ENCODE measurements at places on chromosomes 3 and 15. TPM values are rescaled to one million over a fixed set of nuclear protein-coding genes. Genes with fewer than 3 reads are reported as not detected.

DNA sequence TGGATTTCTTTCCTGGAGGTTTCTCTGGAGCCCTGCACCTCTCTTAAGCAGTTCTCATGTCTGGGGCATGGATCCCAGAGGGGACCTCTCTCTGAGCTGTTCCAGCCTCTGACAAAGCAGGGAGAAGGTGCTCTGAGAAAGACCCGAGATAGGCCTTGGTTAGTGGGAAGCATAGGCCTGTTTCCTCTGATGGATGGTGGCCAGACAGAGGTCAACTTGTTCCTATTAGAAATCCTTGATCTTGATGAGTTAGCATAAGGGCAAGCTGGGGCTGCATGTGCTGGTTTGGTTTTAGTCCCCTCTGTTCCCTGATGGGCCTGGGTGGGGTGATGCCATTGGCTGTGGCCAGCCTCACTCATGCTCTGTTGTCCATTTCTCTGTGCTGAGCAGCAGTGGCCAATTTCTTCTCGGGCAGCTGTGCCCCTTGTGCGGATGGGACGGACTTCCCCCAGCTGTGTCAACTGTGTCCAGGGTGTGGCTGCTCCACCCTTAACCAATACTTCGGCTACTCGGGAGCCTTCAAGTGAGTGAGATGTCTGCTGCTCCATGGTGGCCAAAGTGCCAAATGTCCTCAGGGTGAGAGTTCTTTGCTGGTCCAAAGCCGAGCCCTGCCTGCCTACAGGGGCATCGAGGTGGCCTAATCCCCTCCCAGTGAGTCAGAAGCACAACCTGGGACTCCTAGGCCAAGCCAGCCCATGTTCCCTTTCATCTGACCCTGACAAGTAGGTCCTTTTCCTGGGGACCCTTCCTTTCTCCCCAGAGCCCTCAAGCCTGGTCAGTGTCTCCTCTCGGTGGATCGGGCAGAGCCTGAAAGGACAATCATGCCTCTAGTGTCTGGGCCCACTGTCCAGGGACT is 9.0 kb downstream of the TF start:
- no peak for DNase-seq

GRCh38 chr3:99041747-99042146 is 140.3 kb upstream of the DCBLD2 start:
- DNase-seq = no peak

GRCh38 chr3:172750069-172750367 is 508 bp upstream of the ECT2 start:
- DNase-seq = no peak

GRCh38 chr3:151145713-151146070 is 57.3 kb downstream of the GPR171 start:
- DNase-seq = no peak

- peak; percentile 69 for DNase-seq
These were observed 15.7 kb downstream of the GK5 start for GRCh38 chr3:142209655-142210054.

DNA sequence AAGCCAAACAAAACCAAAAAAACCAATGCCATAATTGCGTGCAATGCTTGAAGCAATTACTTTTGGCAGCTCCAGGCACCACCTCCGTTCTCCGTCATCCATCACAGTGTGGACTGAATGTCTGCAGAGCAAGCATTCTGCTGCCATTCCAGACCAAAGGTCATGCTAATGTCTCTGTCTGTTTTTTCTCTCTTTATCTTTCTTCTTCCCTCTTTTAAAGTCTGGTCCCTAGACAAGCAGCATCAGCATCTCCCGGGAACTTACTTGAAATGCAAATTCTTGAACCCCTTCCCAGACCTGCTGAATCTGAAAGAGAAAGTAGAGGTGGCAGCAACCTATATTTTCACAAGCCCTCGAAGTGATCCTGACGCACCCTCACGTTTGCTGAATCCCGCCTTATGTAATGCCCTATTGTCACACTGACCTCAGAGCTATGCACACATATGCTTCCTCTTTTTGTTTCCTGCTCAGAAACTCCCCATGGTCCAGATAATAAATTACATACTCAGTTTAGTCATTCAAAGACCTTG is 297.3 kb upstream of the PROK2 start:
- peak; percentile 35 for DNase-seq

DNA sequence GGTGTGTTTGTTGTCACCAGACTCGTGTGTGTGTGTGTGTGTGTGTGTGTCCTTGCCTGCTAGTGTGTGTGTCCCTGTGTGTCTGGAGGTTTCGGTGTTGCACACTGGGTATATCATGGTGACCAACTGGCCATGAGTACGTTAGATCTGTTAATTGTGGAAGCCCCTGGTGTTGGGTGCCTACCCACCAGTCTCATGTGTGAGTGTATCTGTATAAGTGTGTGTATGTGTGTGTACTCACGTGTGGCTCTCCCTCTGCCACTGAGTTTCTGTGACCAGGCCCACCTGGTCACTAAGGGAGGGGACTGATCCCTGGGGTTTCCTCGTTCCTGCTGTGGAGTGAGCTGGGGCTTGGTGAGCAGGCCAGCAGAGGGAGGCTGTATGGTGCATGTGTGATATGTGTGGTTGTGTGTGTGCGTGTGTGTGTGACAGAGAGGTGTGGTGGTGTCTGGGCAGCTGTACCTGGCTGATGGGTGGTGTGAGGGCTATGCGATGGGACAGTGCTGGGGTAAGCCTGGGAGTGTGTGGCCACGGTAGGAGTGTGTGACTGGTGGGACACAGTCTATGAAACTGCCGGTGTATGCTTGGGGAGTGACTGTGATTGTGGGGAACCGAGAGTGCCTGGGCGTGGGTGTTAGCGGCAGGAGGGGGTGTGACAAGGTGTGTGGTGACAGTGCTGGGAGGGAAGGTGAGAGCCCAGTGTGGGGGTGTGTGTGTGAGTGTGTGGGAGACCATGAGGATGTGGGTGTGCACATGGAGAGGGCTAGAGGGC is 1.8 kb downstream of the PRKCD start:
- no peak for DNase-seq

- DNase-seq = no peak
These were observed 685.6 kb downstream of the AGBL1 start for GRCh38 chr15:86765281-86765680.

DNA sequence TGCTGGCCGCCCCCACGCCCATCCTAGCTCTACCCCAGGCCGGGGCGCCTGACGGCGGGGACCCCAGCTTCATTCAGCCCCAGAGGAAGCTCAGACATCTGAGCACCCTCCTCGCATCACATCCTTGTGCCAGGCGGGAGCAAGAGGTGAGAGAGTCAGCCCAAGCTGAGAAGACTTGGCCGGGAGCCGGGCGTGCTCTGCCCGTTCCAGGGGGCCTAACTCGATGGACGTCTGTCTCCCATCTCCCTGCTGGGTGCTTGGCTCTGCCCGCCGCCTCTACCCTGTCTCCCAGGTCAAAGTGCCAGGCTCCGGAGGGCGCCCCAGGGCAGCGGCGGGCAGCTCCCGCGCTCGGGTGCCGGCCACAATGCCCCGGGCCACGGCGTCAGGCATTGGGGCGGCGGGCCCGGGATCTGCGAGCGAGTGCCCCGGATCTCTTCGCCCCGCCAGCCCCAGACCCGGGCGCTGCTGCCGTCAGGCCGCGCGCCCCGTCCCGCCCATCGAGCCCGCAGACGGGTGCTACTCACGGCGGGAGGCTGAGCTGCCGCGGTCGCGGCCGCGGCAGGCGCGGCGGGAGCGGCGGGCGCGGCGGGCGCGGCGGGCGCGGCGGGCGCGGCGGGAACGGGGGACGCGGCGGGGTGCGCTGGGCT is 388 bp downstream of the DAPK2 start:
- no peak for DNase-seq

DNA sequence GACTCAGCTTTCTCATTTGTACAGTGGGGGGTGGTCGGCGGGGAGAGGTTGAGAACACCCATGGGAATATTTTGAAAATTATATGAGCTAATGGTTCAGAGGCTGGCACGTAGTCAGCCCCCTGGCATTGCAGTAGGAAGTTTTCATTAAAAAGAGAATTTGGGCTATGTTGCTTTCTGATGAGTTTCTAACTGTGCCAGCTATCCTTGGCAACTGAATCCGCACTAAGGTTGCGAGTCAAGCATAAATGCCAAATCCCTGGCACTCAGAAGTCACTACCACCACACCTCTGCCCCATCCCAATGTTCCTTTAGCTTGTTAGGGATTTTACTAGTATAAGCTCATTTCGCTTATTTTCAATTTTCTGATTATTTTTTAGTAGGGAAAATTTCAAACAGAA is 91.6 kb downstream of the DNASE1L3 start:
- no peak for DNase-seq

GRCh38 chr3:99466331-99466730 is 172.1 kb upstream of the COL8A1 start:
- no peak for DNase-seq

- DNase-seq = no peak
These were observed 47.6 kb downstream of the SHOX2 start for GRCh38 chr3:158058495-158059130.

GRCh38 chr3:127420829-127421228 is 133.0 kb upstream of the PRR20G start:
- DNase-seq = no peak

- DNase-seq = peak; percentile 71
These were observed 5.3 kb upstream of the VIPR1 start for GRCh38 chr3:42497009-42497731.

DNA sequence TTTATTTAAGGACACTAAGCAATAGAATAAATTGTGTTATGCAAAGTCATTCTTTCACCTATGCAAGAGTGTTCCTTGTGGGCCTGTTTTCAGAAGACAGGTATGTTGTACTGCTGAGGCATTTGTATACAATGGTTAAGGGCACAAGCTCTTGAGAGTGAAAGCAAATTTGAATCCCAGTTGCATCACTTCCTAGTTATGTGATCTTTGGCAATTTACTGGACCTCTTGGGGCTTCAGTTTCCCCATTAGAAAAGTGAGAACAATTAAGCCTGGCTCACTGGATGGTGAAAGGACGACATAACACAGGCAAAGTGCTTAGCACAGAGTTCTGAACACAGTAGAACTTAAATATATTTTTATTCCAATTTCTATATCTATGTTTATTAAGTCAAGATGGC is 117.4 kb downstream of the EFHB start:
- no peak for DNase-seq

DNA sequence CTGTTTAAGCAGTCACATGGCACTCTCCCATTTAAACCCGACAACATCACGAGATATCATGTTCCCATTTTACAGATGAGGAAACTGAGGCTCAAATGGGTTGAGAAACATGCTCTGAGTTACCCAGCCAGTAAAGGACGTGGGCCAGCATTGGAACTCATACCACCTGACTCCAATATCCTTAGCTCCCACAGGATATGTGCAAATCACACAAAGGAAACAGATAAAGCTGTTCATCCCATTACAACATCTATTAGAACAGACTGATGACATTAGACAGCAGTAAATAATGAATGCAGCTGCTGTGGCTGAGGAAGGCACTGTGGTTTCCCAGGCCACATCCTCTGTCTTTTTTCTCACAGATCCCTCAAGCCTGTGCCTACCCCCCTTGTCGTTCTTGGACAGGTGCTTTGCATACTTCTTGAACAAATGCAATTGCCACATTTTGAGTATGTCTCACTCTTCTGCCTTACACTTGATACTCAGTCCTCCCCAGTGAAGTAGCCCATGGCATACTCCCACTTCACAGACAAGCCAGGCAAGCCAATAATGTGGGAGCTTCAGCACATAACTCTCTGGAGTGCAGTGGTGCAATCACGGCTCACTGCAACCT is 17.7 kb downstream of the FRMD4B start:
- no peak for DNase-seq

DNA sequence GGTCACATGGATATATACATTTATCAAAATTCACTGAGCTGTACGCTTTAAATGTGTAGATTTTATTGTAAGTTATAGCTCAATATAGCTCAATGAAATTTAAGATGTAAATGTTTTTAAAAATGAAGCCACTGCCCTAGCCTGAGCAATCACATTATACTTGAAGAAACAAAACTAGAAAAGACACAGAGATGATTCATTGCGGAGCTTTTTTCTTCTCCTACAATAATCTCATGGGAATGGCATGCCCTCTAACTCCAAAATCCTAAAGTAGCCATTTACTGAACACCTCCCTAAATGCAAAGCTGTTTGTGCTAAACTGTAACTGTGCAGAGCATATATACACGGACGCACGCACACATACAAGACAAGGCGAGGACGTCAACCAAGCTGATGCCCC is 84.2 kb downstream of the MYO9A start:
- DNase-seq = no peak

- DNase-seq = no peak
These were observed 562.6 kb downstream of the ZNF385D start for GRCh38 chr3:21188459-21188858.

- DNase-seq = no peak
These were observed 11.9 kb downstream of the POMGNT2 start for GRCh38 chr3:43093974-43094373.

GRCh38 chr15:95520511-95520910 is 810.0 kb upstream of the NR2F2 start:
- no peak for DNase-seq

GRCh38 chr3:194755671-194756459 is 70.2 kb downstream of the FAM43A start:
- DNase-seq = no peak

- DNase-seq = no peak
These were observed 9.7 kb downstream of the TPM1 start for GRCh38 chr15:63052077-63052841.

DNA sequence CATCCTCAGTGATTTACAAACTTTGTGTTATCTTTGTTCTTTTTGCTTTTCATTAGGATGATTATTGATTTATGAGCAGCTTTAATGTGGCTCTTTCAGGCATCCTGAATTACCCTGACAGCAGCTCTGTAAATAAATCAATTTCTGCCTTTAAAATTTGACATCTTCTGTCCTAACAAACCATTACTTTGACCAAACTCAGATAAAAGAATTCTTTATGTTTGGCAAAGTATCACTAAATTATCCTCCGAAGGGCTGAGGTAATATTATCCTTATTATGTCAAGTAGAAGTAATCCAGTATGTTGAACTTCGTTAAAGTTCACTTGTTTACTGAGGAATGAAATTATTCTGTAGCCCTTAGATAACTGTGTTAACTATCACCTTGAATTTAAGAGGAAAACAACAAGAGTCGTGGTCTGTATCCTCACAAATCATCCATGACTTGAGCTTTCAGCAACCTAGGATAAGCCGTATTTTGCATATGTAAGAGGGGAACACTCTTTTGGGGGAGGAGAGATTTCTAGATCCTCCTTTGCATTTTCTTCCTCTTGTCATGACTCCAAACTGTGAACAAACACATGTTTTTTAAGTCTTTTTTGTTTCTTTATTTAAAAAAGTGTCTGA is 173.2 kb upstream of the STAC start:
- no peak for DNase-seq

DNA sequence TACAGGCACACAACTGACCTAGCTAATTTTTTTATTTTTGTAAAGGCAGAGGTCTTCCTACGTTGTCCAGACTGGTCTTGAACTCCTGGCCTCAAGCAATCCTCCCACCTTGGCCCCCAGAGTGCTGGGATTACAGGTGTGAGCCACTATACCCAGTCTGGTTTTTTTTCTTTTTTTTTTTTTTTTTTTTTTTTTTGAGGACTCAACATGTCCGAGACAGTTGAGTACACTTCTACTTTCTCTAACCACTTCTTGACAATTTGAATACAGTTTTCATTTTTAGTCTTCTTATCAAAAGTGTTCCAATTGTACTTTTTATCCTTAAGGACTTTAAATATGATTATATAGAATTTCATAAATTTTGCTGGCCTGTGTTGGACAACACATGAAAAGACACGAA is 7.4 kb upstream of the GSK3B start:
- no peak for DNase-seq

TGM4 gene
- total RNA-seq = 1.3 TPM

SLC51A gene
- total RNA-seq = not detected

CDHR4 gene
- not detected for total RNA-seq

TTLL3 gene
- total RNA-seq = 36.5 TPM

PRR20G gene
- not detected for total RNA-seq

RBM5 gene
- total RNA-seq = 135 TPM

SCAANT1 gene
- not detected for total RNA-seq

SENP8 gene
- 2.2 TPM for total RNA-seq

OXTR gene
- 0.44 TPM for total RNA-seq

CYP1A2 gene
- total RNA-seq = not detected

TM4SF1 gene
- 66.4 TPM for total RNA-seq
